ENCODE measurements at places on chromosomes 5 and 9.

DNA sequence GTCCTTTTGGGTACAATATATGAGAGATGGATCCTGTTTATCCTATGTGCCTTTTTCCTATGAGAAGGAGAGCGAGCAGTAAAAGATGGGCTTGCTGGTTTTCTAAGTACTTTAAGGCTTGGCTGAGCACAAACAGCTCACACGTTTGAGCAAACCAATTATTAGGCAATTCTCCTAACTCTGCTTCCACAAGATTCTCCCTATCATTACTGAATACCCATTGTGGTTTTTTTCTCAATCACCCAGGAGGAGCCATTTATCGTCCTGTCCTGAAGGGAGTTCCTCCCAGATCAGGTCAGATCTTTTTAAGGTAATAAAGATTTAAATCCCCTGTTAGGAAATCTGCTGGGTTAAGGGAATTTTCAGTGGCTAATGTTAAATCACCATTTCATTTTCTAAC is 19.4 kb upstream of the C1QTNF3 start:
- DNase-seq: no peak

- DNase-seq: no peak
Measured at GRCh38 chr9:83986765-83987401, 6.3 kb downstream of the RMI1 start.

- DNase-seq: no peak
Measured at GRCh38 chr5:155983954-155984353, 343.0 kb upstream of the SGCD start.

GRCh38 chr5:106408141-106408540 is 1262.6 kb downstream of the EFNA5 start:
- no peak for DNase-seq

DNA sequence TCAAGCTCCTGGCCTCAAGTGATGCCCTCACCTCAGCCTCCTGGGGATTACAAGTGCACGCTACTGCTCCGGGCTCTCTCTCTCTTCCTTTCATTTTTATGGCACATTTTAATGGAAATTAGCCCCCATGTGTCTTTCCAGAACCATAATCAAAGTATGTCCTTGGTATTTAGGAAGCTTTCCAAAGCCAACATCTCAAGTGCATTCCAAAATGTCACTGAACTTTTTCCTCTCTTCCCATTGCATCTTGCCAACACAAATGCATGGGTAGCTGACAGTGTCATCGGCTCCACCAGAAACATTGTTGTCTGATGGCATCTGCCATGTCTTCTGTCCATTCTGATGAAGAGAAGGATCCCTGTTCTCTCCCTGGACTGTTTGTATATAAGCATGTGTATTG is 90.5 kb upstream of the ANXA1 start:
- no peak for DNase-seq

All from esophagus squamous epithelium (tissue), 5 donors.